ENCODE measurements at places on chromosomes 3 and 15.

- no peak for DNase-seq
Measured at GRCh38 chr3:23738944-23739343, 66.8 kb upstream of the UBE2E1 start.

DNA sequence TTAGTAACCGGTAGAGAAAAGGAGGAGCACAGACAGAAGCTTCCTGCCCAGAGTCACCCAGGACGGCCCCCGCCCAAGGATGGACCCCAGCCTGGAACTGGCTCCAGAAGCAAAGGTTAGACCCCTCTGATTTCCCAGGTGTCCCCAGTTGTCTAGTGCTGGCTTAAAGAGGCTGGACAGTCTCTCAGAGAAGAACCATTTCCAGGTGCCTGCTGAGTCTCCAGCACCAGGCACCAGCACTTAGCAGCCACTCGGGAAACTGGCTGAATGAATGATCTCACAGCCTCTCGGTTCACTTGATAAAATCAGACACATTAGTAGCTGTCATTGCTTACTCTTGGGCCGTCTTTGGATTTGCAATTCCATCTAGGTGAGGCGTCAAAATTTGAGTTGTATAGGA, 139.7 kb upstream of the HES1 start:
- DNase-seq = peak; percentile 44

DNA sequence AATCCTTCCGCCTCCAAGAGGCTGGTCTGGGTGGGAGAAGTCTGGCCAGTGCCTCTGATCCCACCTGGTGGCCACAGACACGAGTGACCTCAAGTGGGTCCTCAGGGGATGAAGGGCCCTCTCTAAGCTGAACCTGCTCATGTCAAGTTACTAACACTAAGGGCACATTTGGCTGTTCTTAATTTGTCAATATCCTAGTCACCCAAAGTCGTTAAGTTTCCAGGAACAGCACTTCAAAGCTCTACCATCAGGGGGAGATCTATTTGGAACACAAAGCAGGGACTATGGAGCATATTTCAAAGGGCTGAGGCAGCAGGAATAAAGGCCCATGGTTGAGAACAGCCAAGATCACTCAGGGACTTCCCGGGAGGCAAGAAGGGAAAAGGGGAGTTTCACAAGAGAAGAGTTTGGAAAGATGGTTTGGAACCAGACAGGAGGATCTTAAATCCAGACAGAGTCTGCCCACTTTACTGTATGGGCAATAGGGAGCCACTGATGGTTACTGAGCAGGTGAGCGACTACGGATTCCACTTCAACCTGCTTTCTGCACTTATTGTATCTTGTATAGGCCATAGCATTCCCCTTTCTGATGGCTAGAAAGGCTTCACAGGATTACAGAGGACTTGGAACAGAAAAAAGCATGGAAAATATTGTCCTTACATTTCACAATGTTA, 13.7 kb downstream of the OXTR start:
- no peak for DNase-seq

DNA sequence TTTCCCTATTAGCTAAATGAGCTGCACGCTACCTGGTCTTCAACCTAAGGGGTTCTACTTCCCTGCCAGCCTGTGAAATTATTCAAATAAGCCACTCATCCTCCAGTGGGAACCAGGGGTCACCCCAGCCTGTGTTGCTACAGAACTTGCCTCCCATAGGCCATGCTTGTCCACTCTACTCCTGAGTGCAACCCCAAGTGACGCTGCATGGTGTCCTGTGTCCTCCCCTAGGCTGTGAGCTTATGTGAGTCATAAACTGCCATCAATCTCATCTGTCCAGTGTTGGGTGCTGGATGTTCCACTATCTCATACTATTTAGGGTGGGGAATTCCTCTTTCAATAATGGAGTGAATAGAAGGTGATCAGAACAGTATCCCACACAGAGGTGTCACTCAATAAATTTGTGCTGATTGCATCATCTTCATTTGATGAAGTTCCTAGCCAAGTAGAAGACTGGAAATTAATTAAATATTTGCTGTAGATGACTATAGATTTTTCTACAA, 49.8 kb upstream of the SSR3 start:
- DNase-seq = no peak

DNA sequence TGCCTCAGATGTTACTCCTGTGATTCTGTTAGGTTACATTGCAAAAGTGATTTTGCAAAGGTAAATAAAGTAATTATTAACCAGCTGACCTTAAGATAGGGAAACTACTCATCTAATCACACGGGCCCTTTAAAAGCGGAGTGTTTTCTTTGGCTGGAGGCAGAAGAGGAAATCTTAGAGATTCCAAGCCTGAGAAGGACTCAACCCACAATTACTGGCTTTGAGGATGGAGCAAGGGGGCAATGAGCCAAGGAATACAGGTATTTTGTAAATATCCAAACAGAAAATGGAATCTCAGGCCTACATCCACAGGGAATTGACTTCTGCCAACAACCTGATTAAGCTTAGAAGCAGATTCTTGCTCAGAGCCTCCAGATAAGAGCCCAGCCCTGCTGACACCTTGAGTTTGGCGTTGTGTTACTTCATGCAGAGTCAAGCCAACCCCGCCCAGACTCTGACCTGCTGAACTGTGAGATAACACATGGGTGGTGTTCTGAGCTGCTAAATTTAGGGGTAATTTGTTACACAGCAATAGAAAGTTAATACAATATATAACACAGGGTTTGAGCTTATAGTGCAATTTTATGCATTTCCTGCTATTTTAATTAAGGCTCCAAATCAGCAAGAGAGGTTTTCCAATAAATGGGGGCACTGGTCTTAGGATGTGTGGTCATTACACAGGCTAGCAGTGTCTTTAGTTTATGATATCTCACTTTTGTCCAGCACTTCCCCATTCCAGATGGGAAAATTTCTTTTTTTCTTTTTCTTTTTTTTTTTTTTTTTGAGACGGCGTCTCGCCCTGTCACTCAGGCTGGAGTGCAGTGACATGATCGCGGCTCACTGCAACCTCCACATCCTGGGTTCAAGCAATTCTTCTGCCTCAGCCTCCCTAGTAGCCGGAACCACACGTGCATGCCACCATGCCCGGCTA, 19.5 kb downstream of the NFKBIZ start:
- no peak for DNase-seq

GRCh38 chr3:9067352-9067975, 104.2 kb upstream of the RAD18 start:
- peak; percentile 59 for DNase-seq

GRCh38 chr3:157069846-157070677, 89.9 kb downstream of the CCNL1 start:
- DNase-seq = no peak

DNA sequence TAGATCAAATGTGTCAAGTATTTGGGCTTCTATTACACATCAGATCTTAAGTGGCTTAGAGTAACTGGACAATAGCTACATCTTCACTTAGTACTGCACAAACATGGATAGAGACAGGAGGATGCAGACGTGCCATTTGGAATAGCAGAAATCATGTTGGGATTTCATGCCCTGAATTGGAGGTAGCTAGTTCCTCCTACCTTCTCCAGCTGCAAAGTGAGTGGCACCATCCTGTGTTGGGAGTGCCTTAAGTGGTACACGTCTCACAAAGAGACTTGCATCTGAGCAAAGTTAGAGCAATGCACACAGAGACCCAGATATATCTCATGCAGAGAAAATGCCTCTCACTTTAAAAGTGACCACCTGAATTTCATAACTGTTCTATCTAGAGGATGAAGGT, 136.5 kb downstream of the SSR3 start:
- no peak for DNase-seq

DNA sequence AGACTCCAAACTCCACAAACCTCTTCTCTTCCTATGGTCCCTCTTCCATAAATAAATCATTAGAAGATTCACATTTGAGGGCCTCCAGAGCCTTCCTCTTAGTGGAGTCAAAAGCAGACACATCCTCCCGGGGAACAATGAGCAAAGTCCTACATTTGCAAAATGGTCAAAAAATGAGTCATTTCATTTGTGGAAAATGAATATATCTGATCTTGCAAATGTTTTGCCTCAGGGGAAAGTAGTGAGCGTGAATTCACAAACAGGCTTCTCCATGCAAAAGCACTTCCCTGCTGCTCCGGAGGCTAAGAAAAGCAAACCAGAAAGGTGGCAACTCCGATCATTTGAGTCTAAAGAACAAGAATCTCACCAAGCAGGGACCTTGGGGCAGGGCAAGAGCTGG, 86.7 kb upstream of the IQSEC1 start:
- DNase-seq = no peak

DNA sequence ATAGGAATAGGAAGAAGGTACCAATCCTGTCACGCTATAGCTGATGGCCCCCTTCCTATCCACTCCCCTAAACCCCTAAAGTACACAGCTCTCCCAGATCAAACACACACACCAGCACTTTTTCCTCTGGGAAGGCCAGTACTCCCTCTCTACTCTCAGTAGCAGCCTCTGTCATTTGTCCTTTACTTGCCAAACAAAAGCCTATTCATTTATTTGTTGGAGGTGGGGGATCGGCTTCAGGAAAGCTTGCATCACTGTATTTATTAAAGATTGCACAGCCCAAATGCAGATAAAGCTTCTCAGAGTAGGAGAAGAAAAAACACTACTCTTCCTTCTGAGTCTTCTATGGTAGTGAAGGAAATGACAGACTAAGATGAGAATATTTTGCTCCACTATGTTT, 429.7 kb upstream of the RASGRP1 start:
- no peak for DNase-seq

GRCh38 chr3:153906366-153906765, 214.8 kb upstream of the ARHGEF26 start:
- no peak for DNase-seq

DNA sequence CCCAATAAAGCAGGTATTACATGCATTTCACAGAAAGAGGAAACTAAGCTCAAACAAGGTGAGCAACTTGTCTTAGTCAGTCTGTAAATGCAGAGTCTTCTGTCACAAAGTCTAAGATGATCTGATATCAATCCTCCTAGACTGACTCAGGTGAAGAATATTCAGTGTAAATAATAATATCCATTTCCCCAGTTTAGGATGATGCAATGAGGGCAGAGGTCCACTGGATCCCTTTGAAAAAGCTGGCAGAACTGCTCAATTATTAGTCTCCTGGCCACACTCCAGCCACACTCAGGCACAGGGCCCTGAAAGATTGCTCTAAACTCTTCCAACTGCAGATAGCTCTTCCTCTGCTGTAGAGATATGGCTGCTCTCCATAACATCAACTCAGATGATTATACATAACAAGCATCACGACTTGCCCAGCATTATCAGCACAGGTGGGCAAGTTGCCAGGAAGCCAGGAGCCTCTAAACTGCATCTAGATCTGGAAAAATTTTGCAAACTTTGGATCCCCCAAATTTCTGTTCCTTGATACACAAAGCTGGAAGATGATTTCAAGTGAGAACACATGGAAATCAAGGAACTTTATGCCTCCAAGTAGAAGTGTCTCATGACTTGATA, 129.8 kb upstream of the CPNE4 start:
- DNase-seq = no peak

DNA sequence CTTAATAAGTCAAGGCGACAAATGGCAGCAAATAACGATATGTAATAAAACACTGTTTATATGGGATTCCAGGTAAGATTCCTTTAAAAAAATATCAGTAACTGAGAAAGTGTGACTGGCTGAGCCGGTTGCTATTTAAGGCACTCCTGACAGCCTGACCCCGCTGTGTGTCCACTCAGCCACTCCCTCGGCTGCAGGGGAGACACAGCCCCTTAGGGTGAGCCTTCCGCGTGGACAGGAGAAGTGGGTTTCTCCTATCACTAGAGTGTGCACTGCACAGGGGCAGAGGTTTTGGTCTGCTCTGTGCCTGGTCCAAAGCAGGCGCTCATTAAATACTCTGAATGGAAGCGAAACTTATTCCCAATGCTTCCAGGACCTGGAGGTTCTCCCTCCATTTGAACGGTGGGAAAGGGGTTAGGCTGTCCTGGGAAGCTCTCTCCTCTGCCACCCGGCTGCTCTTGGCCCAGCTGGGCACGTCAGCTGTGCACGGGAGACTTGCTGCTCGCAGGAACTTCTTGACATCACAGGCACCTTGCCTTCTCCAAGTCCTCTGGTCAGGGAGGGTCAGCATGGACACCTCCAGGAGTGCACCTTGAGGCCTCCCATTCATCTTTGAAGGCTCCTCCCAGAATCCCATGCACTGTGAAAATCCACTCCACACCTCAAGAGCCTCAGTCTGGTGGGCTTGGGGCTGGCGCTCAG, 43.3 kb upstream of the SLCO2A1 start:
- no peak for DNase-seq

- DNase-seq = no peak
Measured at GRCh38 chr3:53633197-53633787, 138.9 kb downstream of the CACNA1D start.

- no peak for DNase-seq
Measured at GRCh38 chr3:159944781-159945180, 43.9 kb upstream of the IL12A start.

DNA sequence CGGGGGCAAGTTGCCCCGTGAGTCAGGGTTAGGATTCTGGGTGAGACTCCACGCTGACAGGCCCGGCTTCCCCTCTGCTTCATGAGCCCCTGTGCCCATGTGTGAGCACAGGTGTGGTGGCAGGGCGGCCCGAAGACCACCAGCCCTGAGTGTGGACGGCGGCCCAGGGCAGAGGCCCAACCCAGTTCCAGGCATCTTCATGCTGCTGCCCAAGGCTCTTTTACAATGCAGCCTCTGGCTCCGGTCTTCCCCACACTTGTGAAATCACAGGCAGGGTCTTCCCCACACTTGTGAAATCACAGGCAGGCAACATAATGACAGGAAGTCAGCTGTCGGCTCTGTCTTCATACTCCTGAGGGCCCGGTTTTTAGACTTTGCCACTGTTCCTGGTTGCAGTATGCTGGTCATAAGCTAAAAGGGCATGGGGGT, 78.8 kb downstream of the AAGAB start:
- DNase-seq = no peak

GRCh38 chr3:7211740-7212139, 350.8 kb downstream of the GRM7 start:
- no peak for DNase-seq

GRCh38 chr3:133840767-133841166, 35.2 kb downstream of the SRPRB start:
- DNase-seq = no peak

- DNase-seq = no peak
Measured at GRCh38 chr15:25333049-25333448, 105.8 kb downstream of the UBE3A start.

DNA sequence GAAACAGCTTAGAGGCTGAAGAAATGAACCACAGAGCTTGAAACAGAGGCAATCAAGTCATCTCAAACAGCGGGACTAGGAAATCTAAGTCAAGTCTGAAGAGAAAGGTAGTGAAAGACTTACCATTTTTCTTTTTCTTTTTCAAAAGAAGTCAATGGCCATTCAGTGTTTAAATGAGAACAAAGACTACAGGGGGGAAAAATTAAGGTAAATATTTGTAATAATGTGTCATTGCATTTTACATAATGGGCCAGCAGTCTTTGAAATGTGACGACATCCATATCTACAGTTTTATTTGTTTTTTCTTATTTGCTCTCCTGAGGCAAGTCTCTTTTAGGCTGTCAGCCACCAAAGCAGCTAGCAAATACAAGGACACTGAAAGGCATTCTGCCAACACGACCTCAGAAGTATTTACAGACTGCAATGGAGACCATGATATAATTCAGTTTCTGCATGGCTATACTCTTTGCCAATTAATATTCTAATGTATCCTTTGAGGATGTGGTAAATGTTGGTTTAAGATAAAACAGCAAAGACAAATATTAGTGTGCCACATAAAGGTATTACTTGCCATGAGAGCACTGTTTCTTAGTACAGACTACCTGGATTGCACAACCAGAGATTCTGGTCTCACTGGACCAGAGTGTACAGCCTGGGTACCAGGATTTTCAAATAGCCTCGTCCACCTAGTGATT, 307.0 kb upstream of the THBS1 start:
- no peak for DNase-seq

GRCh38 chr3:165746874-165747273, 90.3 kb downstream of the BCHE start:
- no peak for DNase-seq
